ENCODE measurements at places on chromosomes 4 and X.

DNA sequence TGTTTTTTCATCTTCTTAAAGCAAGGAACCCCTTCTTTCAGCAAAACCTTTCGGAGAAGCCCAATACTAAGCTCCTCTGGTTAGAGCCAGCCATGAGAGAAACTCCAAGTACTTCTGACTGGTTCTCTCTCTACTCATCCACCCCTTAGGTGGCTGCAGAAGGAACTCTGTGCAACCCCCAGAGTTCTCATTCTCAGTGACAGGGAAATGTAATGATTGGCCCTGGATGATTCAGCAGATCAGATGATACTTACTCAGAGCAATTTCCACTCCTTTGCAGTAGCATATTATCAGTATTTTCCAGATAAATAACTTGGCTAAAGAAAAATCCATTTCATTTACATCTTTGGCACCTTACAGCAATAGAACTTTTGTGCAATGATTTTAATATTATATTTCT lies 3.2 kb downstream of the SPP1 start:
- DNase-seq: no peak

- DNase-seq: no peak
These were observed 652.1 kb upstream of the AADAT start for GRCh38 chr4:170741856-170742255.

DNA sequence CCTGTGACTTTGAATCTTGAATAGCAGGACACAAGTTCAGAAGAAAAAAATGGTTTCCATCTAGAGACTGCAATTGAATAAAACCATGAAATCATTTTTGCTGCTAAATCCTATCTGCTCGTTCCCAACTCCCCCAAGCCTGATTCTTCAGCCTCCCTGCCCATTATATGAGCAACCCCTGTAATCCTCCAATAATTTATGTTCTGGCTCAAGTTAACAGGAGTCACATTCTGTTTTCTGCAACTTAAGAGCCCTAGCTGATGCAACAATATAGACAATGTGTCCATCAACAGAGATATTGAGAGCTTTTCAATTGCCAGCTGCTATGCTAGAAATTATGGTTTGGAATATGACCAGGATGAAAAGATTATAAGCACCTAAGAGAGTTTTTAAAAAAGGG lies 84.1 kb downstream of the LDB2 start:
- no peak for DNase-seq

- DNase-seq: no peak
These were observed 84.5 kb upstream of the UXT start for GRCh38 chrX:47743504-47743903.

DNA sequence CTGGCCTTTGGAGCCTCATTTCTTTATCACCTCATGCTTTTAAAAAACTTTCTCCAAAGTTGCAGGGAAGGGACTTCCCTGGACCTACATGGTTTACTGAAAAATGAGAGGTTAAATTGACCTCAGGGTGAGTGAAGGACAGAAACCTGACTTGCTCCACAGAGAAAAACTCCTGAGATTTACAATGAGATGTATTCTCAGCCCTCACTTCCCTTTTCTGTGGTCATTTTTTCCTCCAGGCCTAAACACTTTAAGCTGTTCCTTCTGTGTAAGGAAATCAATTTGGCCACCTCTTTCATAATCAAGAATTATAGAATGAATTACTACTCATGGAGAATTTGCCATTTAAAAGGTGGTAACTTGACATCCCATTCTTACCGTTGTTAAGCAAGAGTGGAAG lies 77.9 kb downstream of the HPGD start:
- no peak for DNase-seq

- DNase-seq: no peak
These were observed 52.4 kb upstream of the HPSE start for GRCh38 chr4:83387012-83387411.

- no peak for DNase-seq
These were observed 40.0 kb downstream of the TMEM144 start for GRCh38 chr4:158250321-158250720.

DNA sequence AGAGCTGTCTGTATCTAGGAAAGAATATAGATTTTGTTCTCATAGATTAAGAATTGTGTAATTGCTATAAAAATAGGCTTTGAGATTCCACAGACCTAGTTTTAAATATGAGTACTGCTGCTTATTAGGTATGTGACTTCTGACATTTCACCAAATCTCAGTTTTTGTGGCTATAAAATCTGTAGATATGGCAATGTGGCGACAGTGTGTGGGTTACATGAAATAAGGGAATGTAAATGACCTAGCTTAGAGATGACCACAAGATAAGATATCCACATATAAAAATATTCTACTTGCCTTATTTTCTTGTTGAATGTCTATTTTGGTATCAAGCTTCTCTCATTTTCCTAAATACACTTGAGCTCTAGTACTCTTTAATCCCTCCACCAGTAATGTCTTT lies 193.8 kb downstream of the UNC5C start:
- DNase-seq: no peak

GRCh38 chr4:149110481-149110880 lies 668.3 kb upstream of the NR3C2 start:
- DNase-seq: no peak

DNA sequence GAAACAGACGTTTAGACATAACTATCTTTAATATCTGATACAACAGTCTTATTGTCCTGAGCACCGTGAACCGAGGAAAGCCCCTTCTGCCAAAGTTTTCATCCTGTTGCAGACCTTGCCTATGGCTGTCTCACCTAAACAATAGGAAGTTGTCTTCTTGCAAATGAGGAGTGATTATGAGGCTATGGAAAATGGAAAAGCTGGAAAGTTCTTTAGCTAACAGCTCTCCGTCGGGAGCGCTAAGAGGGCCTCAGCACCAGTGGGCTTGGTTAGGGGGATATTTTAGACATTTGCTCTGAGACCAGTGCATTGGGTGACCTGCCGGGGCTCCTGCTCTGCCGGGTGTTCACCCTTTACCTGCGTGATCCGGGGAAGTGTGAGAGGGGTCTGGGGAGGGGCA lies 28.4 kb downstream of the TMEM131L start:
- no peak for DNase-seq

GRCh38 chrX:101263766-101264165 lies 27.4 kb downstream of the TAF7L start:
- DNase-seq: no peak

GRCh38 chr4:40621592-40622512 lies 7.8 kb downstream of the RBM47 start:
- no peak for DNase-seq

All from NCI-H82 (cell line).